ENCODE measurements at places on chromosomes 3 and 15. TPM values are rescaled to one million over a fixed set of nuclear protein-coding genes. Genes with fewer than 3 reads are reported as not detected.
A peak's percentile ranks its signal among the peaks of the same experiment; 100 is the strongest.

The PP2D1 gene
- 0.17 TPM for polyA plus RNA-seq

The GTF2A2 gene
- 110 TPM for polyA plus RNA-seq

The PPP1R14D gene
- polyA plus RNA-seq = not detected

The UACA gene
- 131 TPM for polyA plus RNA-seq

The CLDN11 gene
- polyA plus RNA-seq = 1.6 TPM

The CPB1 gene
- 1.1 TPM for polyA plus RNA-seq

The TMEM39A gene
- 35.8 TPM for polyA plus RNA-seq

The TLR9 gene
- polyA plus RNA-seq = 0.14 TPM

GRCh38 chr3:129610276-129610675, 3.8 kb upstream of the PLXND1 start:
- DNase-seq = no peak

GRCh38 chr3:155609586-155609985, 135.3 kb downstream of the PLCH1 start:
- DNase-seq = no peak

DNA sequence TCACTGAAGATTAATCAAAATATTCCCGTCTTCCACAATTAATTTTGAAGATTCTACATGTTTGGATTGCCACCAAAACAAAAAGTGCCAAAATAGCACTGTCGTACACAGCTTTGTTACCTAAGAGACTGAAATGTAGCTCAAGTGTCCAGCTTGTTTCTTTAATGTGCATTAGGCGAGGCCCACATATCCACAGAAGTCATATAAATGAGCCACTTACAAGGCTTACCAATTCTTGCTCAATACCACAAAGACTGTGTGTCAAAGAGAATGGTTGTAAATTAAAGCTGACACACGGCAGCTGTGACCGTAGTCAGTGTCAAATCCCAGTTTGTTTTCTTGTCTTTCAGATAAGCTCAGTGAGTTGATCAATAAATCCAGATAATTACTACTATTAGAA, 639.4 kb upstream of the TBL1XR1 start:
- DNase-seq = no peak

DNA sequence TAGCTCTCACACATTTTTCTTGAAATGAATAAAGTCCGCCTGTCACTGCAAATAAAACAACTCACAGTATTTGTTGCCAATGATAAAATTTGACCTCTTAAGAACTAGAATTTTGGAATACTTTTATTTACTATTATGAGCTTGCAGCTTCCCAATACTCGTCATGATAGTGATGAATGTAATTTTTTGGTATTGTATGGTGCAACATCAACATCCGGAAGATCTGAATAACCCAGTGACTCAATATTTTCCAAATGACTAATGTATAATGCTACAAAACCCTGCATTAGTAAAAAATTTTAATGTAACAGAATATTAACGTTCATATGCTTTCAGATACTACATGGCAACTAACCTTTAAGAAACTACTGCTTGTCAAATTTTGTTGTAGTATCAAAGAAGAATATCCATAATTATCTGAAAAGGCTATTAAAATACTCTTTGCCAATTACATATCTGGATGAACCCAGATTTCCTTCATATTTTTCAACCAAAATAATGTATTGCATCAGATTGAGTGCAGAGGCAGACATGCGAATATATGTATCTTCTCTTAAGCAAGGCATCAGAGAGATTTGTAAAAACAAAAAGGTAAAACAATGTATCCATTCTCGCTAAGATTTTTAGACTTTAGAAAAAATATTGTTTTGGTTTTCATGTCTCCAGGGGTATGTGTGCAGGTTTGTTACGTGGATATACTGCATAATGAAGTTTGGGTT, 95.3 kb downstream of the IGF2BP2 start:
- no peak for DNase-seq

DNA sequence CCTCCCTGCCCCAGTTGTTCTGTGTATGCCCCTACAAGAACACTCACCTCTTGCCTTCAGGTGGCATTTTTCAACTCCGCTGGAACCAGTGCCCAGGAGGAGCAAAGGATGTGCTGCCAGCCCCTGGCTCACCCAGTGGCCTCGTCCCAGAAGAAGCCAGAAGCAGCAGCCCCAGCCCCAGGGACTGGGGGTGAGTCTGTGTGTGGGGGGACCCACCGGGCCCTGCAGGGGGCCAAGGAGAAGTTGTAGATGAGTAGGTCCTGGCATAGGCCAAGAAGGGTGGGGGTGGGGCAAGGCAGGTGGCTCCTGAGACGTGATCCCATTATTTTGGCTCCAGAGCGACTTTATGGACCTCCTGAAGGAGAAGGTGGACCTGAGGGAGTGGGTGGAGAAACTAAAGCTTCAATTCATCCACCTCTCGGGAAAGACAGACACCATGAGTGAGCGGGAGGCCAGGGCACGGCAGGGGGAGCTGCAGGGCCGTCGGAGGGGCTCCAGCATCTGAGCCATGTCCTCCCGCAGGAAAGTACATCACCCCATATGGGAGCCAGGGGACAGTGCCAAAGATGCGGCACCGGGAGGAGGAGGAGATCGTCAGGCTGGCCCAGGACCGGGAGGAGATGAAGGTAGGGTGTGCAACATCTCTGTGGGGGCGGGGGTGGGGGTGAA, 29.3 kb downstream of the NGRN start:
- no peak for DNase-seq

GRCh38 chr3:44989636-44990373, 13.8 kb downstream of the EXOSC7 start:
- DNase-seq = no peak

DNA sequence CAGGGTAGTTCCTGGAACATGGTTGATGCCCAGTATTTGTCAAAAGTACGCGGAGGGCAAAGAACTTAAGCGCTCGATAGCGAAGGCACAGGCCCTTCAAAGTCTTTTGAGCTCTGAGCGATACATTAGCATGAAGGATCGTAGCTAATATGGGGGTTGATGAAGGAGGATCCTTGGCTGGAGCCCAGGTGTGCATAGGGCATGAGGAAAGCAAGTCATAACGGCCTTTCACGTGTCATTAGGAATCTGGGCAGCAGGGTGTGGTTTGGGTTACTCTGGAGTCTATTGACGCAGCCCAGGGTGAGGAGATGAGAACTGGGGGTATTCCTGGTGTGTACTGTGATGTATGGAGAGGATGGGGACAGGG, 31.7 kb downstream of the SPINK8 start:
- peak; percentile 36 for DNase-seq

GRCh38 chr3:183968666-183969245, 48.9 kb downstream of the ABCC5 start:
- no peak for DNase-seq

GRCh38 chr3:55622116-55622515, 135.0 kb upstream of the WNT5A start:
- no peak for DNase-seq

DNA sequence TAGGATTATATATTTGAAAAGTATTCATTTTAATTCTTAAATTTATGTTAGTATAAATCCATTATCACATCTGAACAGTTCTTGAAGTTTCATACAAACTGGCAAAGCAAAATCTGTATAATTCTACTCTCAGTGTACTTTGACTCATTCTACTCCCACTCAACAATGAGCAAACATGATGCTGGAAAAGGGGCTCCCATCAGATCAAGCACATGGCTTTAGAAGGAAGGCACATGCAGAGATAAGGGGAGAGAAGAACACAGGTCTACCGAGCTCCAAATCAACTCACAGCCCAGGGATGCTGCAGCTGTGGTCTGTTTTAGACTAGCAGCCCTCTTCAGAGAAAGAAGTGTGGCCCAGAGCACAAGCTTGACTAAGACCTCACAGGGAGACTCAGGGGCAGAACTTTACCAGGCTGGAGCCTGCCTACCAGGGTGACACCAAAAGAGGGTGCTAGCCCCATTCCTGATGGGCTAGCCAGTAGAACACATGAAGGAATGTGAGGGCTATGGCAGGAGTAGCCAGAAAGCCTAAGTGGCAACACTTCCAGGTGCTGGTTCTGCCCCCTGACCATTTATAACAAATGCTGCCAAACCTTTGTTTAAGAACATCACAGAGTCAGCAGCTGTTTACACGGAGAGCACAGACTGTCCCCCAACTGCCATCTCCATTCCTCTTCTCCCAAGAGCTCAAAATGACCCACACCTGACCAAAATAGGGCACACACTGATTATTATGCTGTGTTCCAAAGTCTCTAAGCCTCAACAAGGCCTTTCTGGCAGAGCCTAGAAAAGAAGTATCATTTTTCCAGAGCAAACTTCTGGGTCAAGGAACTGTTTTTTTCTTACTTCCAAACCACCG, 19.5 kb downstream of the SEC22C start:
- no peak for DNase-seq

DNA sequence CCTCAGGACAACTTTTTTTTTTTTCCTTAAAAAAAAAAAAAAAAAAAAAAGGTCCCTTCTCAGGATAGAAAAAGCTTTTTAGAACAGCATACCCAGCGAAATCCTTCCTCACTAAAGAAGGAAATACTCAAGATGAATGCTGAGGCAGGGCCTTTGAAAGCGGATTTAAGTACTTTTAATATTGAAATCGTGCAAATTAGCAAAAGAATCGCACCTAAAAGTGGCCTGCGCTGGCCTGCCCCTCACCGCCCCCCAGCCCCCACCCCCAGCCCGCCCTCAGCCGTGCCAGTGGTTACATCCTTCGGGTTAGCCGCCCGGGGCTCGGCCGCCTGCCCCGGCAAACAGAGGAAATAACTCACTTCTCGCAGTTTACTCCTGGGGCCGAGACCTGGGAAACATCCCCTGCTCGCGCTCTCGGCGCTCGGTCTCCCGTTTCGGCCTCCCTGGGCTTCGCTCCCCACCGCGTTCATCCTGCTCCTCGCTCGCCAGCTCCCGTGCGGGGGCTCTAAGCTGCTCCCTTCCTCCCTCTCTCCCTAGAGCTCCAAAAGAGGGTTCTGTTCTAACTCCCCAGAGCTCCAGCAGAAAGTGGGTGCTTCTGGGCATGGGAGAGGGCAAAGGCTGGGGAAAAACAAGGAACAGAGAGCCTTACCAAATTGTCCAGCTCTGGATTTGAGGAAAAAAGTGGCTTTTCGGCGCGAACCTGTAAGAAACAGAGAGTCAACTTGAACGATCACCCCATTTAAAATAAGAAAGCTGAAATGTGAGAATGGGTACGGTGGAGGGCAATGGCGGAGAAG, 5.2 kb downstream of the MEIS2 start:
- no peak for DNase-seq

- DNase-seq = no peak
These were observed 29.4 kb upstream of the ZNF717 start for GRCh38 chr3:75814797-75815196.

DNA sequence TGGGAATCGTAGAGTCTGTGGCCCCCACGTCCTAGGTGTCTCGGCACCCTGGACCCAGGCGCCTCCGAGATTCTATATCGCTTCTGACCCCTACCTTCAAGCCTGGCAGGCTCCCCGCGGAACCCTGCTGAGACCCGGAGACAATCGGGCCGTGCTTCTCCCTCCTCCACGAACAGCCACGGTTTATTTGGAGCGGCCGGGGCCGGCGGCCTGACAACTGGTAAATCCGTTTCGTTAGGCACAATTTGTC, 1.4 kb downstream of the GATA2 start:
- DNase-seq = no peak

DNA sequence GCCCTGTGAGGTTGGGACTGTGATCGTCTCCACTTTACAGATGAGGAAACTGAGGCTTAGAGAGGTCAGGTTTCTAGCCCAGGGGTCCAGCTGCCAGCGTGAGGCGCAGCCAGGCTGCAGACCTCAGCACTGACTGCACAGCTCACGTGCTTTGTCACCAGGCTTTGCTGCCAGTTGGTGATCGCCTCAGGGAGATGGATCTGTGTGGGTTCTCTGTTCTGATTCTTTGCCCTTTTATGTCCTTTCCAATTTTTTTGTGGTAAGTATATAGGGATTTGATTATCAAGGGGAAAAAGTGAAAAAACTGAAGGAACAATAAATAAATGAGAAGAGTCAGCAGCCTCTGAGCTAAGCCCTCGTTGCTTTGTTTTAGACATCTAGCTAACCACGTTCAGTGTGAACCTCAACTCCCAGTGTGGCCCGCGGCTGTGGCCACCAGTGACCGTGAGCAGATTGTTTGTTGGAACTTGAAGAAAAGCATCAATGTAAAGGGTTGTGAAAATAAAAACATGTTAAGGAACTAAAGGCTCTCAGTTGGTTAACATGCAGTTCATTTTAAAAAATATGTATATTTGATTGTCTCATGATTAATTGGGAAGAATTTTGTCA, 117.6 kb downstream of the PDE8A start:
- DNase-seq = no peak

DNA sequence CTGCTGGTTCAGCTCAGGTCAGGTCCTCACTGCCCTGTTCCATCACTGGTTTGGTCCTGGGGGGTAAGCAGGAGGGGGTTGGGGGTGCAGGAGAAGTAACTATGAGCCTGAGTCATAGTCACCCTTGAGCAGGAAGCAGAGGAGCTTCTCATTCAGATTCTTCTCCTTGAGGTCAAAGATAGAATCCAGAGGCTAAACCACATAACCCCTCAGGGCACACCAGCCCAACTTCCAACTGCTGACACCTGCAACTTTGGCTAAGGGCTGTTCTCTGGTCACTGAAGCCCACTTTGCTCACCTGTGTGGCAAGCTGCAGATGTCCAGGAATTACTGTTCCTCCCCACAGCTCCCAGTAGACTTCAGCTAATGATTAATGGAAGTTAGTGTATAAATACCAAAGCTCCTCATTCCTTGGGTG, 48.8 kb upstream of the LRRFIP2 start:
- DNase-seq = no peak

DNA sequence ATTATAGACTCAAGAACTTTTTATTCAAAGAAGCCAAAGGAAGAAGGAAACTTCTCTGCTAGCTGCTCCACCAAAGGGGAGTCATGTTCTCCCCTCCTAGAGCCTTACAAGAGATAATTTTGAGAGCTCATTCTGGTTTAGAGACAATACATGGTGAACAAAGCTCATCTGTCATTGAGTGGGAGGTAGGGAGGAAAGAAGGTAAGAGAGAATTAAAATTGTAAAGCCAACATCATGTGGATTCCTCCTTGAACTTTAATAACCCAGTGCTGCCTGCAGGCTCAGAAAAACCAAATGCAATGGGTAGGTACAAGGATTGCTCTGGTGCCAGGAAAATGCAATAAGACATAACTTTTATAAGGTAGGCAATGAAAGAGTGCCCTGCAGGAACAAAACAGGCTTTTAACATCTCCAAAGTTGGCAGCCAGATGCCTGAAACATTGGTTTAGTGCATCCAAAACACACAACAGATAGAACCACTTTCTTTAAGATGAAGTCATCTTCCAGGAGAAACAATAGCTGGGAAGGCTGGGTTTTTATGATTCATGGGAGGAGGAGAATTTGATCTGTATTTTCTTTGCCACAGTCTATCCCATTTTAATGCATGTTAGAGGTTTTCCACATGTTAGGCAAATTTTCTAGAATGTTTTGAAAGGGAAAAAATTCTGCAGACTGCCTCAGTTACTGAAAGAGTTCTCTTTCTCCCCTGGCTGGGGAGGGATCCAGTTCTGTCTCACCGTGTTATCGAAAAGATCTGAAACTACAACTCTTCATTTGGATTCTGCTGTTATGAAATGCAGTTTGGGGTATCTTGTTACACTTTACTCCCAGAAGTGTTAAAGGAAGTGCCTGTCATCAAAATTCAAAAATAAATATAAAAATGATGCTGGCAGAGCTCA, 11.3 kb upstream of the ARHGEF3 start:
- no peak for DNase-seq

GRCh38 chr3:15781637-15782402, 16.0 kb downstream of the ANKRD28 start:
- DNase-seq = peak; percentile 19

Measured in muscle of leg (tissue), 16 donors.